ENCODE measurements at places on chromosomes 13 and 19.

- no peak for DNase-seq
Measured at GRCh38 chr19:14871619-14872230, 14.2 kb downstream of the OR7A17 start.

DNA sequence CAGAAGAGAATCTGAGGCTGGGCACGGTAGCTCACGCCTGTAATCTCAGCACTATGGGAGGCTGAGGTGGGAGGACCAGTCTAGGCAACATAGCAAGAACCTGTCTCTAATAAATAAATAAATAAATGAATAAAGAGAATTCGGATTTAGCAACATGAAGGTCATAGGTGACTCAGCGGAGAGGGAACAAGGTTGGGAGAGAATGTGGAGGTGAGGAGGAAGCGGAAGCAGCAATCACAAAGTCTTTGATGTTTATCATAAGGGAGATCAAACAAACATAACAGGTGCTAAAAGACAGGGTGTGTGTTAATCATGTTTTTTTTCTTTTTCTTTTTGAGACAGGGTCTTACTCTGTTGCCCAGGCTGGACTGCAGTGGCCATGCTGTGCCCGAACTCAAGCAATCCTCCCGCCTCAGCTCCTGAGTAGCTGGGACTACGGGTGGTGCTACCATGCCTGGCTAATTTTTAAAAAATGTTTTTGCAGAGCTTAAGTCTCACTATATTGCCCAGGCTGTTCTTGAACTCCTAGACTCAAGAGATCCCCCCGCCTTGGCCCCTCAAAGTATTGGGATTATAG lies 16.3 kb downstream of the PBX4 start:
- DNase-seq = no peak

- no peak for DNase-seq
Measured at GRCh38 chr19:6602729-6603114, 11.8 kb upstream of the CD70 start.

- no peak for DNase-seq
Measured at GRCh38 chr13:112103260-112103838, 36.4 kb downstream of the SOX1 start.

DNA sequence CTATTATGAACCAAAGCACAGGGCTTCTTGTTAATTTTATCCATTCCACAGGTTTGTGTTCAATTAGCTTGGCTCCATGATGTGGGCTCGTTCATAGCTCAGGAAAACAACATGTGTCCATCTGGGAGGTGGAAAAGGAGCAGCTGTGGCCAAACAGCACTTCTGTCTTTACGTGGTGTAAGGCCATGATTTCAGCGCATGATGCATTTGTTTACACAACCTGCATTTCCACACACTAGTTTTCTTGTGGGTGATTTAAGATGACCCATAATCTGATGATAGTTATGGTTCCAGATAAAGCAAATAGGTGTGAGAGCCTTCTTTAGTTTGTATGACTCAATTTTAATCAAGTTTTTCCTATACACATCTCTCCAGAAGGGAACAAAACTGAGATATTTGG lies 101.7 kb downstream of the TNFRSF19 start:
- DNase-seq = no peak

DNA sequence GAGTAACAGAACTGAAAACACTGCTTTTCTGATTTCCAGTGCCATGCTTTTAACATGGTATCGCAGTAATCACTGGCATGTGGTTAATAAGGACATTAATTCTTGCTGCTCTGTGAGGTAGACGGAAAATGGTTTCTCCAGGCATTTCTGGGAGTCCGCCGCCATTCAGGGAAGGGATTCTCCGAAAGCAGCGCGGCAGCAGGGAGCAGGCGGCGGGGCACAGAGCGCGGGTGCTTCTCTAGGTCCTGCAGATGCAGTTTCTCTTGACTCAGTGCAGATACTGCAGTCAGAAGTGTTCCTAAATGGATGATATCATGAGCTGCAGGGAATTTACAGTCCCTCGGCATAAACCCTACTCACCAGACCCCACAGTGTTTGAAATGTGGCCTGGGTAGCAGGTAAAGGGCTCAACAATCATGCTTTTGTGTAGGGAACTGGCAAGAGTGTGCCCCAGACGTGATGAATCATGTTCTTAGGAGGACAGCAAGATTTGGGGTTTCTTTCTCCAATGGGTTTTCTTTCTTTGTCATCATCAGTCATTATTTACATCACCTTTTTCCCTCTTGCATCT lies 338.6 kb upstream of the ARGLU1 start:
- DNase-seq = no peak

DNA sequence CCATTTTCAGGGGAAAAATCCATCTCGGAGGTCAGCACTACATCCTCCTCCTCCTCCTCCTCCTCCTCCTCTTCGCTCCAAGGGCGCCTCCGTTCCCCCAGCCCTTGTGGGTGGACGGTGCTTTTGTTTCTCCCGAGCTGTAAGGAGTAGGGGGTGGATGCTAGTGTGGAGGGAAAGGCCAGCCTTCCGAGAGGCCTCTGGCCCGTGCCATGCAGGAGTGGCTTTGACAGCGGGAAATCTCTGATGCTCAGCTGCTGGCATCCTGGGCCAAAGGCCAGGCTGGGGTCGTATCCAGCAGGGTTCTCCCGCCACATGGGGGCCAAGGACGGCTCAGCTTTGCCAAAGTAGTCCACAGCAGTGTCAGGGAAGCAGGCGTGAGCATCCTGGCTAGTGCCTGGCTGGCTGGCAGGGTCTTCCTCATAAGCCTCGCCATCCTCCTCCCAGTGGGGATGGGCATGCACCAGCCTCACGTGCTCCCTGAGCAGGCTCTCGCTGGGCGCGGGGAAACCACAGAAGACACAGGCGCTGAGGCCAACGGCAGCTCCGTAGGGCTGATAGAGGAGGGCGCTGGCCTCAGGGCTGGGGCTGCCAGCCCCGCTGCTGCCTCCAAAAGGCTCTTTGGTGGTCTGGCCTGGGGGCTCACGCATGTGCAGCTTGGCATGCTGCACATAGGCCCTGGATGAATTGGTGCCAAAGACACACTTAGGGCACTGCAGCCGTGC lies 10.5 kb downstream of the WIZ start:
- DNase-seq = no peak

GRCh38 chr13:70523622-70524021 lies 415.4 kb upstream of the KLHL1 start:
- DNase-seq = no peak

DNA sequence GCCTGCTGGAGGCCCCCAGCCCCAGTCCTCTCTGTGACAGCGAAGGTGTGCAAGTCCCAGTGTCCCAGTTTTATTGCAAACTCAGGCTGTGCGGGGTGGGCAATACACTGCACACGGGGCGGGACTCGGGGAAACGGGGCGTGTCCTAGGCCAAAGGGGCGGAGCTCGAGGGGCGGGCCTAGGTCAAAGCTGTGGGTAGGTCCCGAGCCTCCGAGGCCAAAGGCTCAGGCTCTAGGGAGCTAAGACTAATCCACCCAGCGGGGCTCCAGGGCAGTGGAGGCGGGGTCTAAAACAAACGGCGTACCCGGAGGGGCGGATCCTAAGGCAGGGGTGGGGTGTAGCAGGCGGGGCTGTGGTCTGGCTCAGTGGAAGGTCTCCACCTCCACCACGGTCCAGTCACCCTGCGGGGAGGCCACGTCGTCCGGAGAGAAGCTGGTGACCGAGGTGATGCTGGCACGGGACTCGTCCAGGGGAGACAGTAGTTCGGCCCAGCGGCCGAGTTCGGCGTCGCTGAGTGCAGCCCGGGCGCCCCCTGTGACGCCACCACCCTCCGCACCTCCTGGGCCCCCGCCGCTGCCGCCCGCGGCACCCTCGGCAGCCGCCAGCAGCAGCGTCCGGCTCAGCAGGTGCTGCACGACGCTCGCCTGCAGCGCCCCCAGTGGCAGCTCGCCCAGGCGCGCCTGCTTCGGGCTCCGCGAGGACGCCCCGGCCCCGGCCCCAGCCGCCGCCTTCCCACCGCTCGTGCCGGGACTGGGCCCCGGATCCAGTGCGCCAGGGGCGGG lies 5.3 kb downstream of the PRR36 start:
- no peak for DNase-seq

DNA sequence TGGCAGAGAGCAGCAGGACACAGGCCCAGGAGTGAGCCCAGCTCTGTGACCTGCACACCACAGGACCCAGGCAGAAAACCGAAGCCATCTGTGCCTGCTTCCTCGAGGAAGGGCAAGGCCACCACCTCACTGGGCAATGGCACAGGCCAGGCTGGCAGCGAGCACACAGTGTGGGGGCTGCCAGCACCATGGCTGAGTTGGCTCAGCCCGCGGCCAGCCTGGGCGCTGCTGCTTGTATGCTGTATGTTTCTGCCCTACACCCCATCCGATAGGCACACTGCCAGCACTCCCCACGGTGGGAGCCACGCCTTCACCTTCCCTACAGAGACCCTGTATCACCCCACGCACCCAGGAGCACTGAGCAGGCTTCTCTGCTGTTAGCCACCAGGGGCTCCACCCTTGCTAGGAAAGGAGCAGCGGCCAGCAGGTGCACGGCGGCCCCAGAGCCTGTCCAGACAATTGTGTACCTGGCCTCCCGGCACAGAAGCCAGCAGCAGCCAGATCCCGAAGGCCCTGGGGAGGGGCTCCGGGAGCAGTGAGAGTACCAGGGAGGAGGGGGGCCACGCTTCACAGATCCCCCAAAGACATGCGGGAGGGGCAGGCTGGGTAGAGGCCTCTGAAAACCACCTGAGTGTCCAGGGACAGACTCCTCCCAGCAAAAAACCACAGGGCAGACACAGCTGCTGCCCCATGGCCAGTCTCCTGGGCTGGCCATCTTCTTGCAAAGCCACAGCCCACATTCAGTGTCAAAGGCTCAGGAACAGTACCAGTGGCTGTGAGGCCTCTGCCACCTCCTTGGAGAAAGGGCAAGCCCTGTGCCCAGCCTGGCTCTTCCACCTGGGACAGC lies 56.1 kb downstream of the MLLT1 start:
- peak; percentile 76 for DNase-seq

GRCh38 chr13:78770601-78771000 lies 111.6 kb upstream of the OBI1 start:
- no peak for DNase-seq

GRCh38 chr19:38870612-38871011 lies 7.5 kb downstream of the RINL start:
- DNase-seq = no peak

DNA sequence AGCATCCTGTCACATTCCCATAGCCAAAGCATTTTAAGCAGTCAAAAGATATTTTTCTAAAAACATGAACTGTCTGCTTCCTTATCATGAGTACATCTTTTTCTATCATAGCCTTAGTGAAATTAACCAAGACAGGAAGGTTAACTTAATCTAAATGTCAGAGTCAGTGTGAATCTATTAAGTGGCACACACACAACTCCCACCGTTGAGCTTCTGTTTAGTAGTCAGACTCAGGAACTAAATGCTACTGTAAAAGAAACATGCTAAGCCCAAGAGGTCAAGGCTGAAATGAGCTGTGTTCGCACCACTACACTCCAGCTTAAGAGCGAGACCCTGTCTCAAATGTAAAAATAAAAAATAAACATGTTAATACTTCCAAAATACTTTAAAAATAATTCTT lies 7.7 kb upstream of the POU4F1 start:
- DNase-seq = no peak

DNA sequence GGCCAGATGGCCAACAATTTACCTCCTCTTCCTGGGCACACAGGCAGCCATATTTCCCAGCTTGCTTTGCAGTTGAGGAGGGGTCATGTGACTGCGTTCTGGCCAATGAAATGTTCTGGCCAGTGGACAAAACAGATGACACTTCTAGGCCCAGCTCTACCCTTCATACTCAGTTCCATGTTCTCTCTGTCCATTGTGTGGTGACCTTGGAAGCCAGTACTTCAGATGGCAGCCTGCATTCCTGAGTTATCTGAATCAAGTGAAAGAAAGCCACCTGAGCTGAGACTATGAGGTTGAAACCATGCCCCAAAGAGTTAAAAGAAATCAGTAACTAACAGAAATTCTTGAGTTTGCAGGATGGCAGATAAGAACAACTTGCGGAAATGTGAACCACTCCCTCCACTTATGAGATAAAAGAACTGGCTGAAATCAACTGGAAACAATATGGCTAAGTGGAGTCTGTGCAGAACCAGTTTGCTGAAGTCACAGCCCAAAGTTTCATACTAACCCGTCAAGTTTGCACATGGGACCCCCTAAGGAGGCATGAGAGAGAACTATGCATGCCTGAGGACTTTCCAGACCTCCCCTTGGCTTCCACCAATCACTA lies 8.1 kb downstream of the FAM187B start:
- no peak for DNase-seq

- no peak for DNase-seq
Measured at GRCh38 chr19:2040647-2041432, 10.2 kb downstream of the MKNK2 start.

DNA sequence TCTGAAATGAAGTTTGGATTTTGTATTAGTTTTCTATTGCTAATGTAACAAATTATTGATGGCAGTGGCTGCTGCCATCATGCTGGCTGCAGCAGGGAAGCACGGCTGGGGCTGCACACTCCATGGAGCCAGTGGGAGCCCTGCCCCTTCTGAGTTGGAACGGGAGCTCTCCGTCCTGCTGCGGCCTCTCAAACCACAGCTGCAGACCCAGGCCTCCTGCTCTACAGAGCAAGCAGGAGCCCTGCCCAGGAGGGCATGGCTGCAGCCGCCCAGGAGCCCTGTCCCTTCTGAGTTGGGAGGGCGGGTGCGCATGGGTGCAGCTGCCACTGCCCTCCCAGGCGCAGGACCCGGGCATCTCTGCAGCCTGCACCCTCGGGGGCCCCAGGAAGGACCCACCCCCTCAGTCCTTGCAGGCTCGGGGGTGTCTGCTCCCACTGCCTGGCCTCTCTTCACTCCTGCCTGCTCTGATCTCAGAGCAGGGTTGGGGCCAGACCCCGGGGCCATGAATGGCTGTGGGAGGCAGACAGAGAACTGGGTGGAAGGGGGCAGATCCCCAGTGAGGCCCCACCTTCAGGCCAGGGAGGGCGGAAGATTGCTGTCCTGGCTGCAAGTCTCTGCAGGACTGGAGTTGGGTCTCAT lies 21.0 kb upstream of the ESD start:
- no peak for DNase-seq

GRCh38 chr19:39845584-39845932 lies 621 bp downstream of the FBL start:
- DNase-seq = no peak

DNA sequence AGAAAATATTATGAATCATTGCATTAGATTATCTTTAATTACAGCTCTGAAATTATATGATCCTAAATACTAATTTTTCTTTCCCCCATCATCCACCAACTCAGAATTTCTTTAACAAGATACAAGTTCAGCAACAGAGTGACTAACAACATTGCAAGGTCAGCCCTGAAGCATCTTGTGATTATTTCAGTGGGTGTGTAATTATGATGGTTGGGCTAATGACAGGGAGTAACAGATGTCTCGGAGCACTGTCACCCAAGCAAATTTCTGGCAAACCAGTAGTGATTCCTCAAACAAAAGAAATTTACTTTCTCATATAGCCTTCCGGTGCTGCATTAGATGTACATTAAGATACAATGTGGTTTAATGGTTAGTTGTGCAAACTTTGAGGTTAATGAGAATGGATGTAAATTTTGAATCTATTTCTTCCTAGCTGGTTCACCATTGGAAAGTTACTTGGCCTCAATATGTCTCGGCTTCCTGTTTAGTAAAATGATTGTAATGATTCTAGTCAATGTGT lies 238.9 kb downstream of the ITGBL1 start:
- DNase-seq = no peak

DNA sequence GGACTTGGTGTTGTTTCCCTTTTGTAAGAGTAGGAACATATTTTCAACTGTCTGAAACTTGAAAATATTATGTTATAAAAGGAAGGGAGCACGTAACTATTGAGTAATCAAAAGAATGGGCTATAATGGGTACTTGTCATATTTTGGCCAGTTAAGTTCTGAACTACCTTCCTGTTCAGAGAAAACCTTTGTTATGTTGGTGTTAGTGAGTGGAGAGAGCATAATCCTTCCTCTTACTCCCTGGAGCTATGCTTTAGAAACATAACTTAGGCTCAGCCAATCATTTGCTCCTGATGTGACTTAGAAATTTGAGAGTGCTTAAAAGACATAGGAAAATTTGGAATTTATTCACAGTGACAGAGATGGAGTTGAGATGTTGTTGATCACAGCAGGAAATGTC lies 482.5 kb upstream of the SPRY2 start:
- no peak for DNase-seq
